Activated CD4-positive, alpha-beta T cell treated with anti-CD3 and anti-CD28 coated beads, Interleukin-2, amount 10 ng/mL, durations not matched to agents 7 days and 5 days (primary cell): ENCODE measurements at places on chromosomes 5 and 9.
A peak's percentile ranks its signal among the peaks of the same experiment; 100 is the strongest.

GRCh38 chr5:95664204-95664786, 17.7 kb downstream of the RFESD start:
- DNase-seq = peak; percentile 48

GRCh38 chr5:172129256-172129910, 58.6 kb downstream of the STK10 start:
- DNase-seq = no peak

- peak; percentile 33 for DNase-seq
These were observed 29.0 kb downstream of the PTGES2 start for GRCh38 chr9:128098297-128099230.

DNA sequence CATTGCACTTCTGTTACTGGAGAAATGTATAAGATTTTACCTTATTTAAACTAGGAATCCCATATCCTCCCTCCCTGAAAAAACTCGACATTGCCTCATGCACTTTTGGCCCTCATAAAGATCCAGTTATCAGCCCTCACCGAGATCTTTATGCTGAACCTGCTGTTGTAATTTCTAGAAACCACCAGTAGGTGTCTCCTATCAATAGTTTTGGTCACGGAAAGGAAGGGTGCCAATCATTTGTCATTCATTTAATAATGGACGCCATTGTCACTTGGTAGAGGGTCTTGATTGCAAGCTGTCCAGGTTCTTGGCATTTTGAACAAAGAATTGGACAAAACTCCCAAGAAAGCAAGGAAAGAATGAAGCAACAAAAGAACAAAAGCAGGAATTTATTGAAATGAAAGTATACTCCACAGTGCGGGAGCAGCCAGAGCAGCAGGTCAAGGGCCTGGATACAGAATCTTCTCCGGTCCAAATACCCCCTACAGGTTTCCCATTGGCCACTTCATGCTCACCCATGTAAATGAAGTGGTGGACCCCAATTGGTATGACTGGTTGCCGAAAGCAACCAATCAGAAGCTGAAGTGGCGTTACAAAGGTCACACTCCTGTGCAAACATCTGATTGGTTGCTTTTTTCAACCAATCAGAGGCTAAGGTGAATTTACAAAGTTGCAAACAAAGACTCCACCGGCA, 524.3 kb downstream of the PSAT1 start:
- peak; percentile 10 for DNase-seq

DNA sequence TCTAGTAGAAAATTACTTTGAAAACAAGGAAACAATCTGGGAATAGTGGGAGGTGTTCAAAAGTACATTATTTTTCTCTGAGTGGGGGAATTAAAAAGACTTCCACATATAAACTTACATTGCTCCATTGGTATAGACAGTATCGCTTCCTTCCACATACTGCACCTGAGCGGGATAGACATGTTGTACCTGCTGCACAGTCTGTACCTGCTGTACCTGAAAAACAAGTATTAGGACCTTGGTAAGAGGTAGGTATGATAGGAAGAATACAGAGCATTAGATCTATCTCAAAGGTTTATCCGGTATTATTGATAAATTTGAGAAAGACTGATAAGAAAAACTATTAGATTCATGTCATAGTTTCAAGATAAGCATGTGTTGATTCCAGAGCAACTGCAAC, 179.3 kb downstream of the RFX3 start:
- no peak for DNase-seq

DNA sequence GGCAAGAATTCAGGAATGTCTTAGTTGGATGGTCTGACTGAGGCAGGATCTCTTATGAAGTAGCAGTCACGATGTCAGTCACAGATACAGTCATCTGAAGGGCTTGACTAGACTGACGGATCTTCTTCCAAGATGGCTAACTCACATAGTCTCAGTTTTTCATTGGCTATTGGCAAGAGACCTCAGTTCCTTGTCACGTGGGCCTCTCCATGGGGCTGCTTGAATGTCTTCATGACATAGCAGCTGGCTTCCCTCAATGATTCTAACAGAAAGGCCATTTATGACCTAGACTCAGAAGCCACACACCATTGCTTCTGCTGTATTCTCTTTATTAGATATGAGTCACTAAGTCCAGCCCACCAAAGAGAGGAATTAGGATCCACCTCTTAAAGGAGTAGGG, 4.7 kb downstream of the APC start:
- DNase-seq = no peak

DNA sequence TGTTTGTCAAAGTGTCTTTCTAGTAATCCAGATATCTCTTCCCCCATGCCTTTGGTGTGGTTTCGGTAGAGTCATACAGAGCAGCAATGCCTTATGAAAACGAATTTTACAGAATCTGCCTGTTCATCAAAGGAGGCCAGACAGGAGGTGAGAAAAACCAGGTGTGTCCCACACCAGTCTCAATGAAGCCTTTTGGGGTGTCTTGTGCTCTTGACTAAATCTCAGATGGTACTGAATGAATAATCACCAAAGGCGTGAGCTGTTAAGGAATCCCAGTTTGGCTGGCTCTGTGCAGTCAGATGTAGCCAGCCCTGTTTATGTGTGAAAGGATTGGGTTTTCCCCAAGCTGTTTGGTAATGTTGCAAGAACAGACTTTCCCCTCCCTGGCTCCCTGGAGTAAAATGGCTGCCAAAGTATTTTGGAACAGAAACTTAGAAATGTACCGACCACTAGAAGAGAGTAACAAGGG, 70.8 kb upstream of the CDKN2B start:
- DNase-seq = peak; percentile 79

- no peak for DNase-seq
These were observed 122.1 kb downstream of the YIPF5 start for GRCh38 chr5:144048259-144048856.

DNA sequence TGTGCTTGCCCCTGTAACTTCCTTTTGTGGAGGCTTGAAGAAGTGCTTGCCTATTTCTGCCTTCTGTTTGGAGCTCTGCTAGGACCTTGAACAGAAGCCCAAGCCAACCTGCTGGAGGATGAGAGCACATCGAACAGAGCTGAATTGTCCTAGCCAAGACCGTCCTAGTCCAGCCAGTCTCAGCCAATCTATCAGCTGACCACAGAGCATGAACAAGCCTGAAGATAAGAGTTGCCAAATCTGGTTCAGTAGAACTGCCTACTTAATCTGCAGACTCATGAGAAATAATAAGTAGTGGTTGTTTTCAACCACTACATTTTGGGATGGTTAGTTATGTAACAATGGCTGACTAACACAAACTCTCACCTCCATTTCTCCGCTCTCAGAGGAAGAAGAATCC, 4.4 kb upstream of the SNX2 start:
- DNase-seq = no peak

DNA sequence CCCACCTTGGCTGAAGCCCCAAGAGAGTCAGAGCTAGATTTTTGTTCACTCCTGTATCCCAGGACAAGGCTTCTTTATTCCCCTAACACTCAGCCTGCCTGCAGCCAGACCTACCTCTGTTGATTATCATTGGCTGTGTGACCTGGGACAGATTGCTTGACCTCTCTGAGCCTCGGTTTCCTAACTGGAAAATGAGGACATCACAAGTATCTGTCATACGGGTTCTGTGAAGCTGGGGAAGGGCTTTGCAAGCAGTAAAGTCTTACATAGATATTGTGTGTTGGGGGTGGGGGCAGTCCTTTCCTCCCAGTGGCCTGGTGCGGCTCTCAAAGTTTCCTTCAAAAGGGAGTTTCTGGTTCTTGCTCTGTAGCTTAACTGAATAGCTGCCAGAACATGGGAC, 2.5 kb upstream of the NEK6 start:
- DNase-seq = no peak

DNA sequence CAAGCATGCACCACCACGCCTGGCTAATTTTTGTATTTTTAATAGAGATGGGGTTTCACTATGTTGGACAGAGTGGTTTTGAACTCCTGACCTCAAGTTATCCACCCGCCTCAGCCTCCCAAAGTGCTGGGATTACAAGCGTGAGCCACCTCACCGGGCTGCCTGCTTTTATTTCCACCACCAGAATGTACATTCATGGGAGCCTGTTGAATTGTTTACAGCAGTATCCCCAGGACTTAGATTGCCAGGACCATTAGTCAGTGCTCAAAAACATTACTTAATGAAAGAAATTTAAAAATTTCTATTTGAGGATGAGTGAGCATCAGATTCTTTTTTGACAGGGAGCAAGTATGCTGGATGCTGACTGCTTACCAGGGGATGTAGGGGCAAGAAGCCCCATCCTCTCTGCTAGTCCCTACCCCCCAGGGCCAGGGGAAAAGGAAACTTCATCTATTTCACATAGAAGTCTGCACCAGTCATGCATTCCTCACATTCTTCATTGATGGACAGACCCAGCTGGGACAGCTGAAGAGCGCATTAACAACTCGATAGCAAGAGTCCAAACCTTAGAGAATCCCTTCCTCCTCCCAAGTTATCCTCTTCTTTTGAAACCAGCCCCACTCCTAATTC, 10.3 kb upstream of the RGMB start:
- DNase-seq = no peak

DNA sequence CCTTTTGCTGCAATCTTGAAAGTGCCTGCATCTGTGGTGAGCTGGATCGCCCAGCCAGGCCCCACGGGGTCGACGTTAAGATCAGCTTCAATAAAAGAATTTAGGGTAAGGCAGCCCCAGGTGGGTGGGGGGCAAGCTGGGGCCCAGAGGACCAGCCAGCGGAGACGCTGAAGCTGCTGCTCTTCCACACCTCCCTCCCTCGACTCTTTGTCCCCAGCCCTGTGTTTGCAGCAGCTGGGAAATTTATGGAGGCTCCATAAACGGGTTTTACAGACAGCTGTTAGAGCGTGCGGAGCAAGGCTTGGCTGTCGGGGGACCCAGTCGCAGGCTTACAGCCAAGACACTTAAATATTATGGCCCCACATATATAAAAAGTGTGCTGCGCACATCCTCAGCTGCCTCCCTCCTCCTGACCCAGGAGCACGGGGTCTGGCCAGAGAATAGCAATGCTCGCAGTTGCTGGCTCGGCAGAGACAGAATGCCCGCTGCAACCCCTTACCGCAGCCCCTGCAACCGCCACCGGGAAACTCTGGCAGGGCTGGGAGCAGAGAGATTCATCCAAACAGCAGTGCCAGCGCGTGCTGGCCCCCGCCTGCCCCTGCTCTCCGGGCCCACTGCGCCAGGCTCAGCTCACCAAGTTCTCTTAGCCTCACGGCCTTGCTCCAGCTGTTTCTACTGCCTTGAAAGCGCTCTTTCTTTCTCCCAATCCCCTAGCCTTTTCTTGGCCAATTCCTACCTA, 28.4 kb upstream of the MVB12B start:
- DNase-seq = no peak

- no peak for DNase-seq
These were observed 344.9 kb downstream of the CDK5RAP2 start for GRCh38 chr9:120235081-120235480.

- no peak for DNase-seq
These were observed 338.4 kb upstream of the TRPC7 start for GRCh38 chr5:136703706-136704105.

DNA sequence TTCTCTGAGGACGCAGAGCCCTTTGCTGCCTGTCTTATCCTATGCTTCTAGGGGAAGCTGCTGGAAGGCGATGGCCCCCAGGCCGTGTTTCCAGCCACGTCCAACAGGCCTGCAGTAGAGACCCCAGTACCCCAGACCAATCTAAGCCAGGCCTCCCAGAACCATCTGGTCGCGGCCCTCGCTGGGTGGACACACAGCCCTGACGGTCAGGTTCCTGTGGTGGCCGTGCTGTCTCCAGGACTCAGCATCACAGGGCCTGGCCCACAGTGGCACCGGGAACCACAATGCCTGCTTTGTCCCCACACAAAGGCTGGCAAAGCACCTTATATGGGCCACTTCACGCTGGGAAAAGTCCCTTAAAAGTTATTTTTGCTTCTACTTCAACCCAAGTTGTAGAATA, 44.5 kb downstream of the SEMA4D start:
- no peak for DNase-seq

GRCh38 chr9:91837981-91838731, 111.9 kb downstream of the ROR2 start:
- no peak for DNase-seq

- no peak for DNase-seq
These were observed 399.4 kb downstream of the ARRDC3 start for GRCh38 chr5:90983711-90984124.

GRCh38 chr9:16871336-16872151, 1.1 kb upstream of the BNC2 start:
- DNase-seq = no peak

- peak; percentile 12 for DNase-seq
These were observed at the start of gene GOLM1 for GRCh38 chr9:86098824-86099700. Gene GOLM1 (minus strand): TSS chr9:86099558. CDS start chr9:86079320, 20,238 bp downstream.

GRCh38 chr5:158233735-158234322, 374.9 kb upstream of the CLINT1 start:
- DNase-seq = no peak

DNA sequence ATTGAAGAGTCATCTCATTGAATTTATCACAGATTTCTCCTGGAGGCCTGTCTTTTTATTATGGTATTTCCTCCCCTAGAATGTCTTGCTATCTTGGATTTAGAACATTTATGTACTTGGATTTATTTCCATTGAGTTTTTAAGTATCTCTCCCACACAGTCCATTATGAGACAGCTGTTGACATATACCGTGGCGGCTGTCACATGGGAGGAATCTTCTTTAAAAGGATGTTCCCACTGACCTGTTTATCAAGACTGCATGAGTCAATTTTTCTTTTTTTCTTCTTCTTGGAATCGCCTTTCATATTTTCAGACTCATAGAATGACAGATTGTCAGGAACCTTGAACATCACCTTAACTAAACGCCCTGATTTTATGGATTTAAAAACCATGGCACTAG, 2.9 kb upstream of the CAVIN4 start:
- no peak for DNase-seq

DNA sequence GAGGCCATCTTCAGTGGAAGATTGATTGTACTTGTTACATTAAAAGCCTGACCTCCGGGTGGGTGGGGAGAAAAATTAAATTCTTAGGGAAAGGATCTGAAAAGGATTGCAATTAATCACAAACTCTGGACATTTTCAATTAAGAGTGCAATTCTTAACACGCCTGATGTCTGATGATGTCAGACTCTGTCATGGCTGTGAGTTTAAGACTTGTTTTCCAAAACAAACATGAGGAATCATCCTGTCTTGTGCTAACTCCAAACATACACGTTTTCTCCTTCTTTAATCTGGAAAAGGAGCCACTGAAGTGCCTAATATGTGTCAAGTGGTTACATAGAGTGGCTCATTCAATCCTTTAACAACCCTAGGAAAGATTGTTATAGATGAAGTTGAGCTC, 60.4 kb upstream of the SMIM23 start:
- no peak for DNase-seq

GRCh38 chr5:126054577-126055347, 368.4 kb upstream of the GRAMD2B start:
- DNase-seq = no peak

- no peak for DNase-seq
These were observed 63.7 kb upstream of the ANGPTL2 start for GRCh38 chr9:127185931-127186781.

GRCh38 chr9:35258660-35259474, 97.1 kb downstream of the UNC13B start:
- peak; percentile 62 for DNase-seq

GRCh38 chr9:117232281-117232680, 182.6 kb downstream of the ASTN2 start:
- no peak for DNase-seq

- DNase-seq = no peak
These were observed 39.7 kb upstream of the POC5 start for GRCh38 chr5:75756981-75757380.

- DNase-seq = peak; percentile 10
These were observed 839 bp downstream of the GABRG2 start for GRCh38 chr5:162068412-162068811.

- no peak for DNase-seq
These were observed 127.3 kb upstream of the PIK3R1 start for GRCh38 chr5:68088302-68088701.

- no peak for DNase-seq
These were observed 43.2 kb upstream of the AKNA start for GRCh38 chr9:114431003-114431402.

- DNase-seq = no peak
These were observed 54.8 kb downstream of the C9 start for GRCh38 chr5:39309534-39309933.
